ENCODE measurements at places on chromosomes 3 and 15.

DNA sequence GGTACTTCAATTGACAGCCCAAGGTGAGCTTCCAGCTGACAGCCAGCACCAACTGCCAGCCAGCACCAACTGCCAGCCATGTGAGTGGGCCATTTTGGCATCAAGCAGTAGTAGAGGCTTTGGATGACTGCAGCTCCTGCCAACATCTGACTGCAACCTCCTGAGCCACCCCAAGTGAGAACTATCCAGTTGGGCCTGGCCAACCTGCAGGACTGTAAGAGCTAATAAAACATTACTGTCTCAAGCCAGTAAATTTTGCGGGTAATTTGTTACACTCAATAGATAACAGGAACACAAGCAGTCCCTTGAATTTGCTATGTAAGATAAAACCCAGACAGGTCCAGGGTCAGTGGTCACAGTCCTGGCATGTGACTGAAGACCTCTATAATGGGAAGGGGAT lies 29.7 kb downstream of the EPHB1 start:
- DNase-seq = no peak

DNA sequence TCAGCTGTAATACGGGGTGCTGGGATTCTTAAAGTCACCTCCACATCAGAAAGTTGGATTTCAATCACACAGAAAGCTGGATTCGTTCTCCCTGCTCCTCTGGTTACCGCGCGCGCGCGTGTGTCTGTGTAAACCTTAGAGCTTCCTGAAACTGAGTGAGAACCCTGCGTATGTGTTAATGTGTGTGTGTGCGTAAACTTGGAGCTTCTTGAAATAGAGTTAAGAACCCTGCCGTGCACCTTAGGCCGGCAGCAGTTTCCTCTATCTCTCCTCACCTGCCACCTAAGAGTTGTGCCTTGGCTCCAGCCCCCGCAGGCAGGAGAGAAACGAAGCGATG lies 531 bp downstream of the LZTFL1 start:
- DNase-seq = peak; percentile 5

- no peak for DNase-seq
Measured at GRCh38 chr3:60657972-60658371, 593.3 kb downstream of the FHIT start.

GRCh38 chr3:140007911-140008869 lies 73.2 kb downstream of the CLSTN2 start:
- no peak for DNase-seq

- peak; percentile 70 for DNase-seq
Measured at GRCh38 chr3:169836078-169836941, 23.6 kb upstream of the LRRC34 start.

GRCh38 chr3:5134019-5134391 lies 11.9 kb downstream of the ARL8B start:
- DNase-seq = no peak
